ENCODE measurements at places on chromosomes 3 and 15. TPM values are rescaled to one million over a fixed set of nuclear protein-coding genes. Genes with fewer than 3 reads are reported as not detected.

CRYBG3 gene
- total RNA-seq = 28.5 TPM

PCNP gene
- 120 TPM for total RNA-seq

DNA sequence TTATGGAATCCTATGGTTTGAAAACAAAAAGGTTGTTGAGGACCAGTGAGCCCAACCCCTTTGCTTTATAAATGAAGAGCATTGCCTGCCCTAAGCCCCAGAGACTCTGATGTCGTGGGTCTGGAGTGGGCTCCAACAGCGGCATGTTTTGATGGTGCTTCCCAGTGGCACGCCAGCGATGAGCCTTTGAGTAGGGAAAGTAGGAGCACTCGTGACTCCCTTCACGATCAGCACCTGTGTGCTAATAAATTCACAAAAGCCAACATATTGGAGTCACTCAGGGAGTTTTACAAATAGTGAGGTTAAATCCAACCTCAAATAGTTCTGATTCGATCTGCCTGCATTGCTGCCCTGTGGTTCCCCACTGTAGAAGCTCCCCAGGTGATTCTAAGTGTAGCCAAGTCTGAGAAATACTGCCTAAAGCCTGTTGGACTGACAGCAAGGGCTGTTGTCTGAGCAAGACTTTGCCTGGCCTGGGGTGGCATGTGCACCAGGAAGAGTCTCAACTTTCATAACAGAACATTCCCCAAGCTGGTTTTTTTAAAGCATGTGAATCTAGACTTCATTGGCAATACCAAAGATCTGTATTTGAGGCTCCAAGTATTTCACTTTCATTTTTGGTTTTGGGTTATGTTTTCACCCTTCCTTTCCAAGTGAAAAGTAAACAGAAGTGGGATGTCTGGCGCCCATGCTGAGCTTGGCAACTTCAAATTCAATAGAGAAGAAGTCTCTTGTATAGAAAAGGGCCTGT lies 9.9 kb downstream of the CCR5 start:
- H3K36me3 ChIP-seq = no peaks in the 10 kb centered on the region
- no peaks in the 10 kb centered on the region for H3K27me3 ChIP-seq
- peak overlapping the region; percentile 57 for H3K27ac ChIP-seq
- DNase-seq = no peak
- peak overlapping the region; percentile 16 for H3K4me3 ChIP-seq

DNA sequence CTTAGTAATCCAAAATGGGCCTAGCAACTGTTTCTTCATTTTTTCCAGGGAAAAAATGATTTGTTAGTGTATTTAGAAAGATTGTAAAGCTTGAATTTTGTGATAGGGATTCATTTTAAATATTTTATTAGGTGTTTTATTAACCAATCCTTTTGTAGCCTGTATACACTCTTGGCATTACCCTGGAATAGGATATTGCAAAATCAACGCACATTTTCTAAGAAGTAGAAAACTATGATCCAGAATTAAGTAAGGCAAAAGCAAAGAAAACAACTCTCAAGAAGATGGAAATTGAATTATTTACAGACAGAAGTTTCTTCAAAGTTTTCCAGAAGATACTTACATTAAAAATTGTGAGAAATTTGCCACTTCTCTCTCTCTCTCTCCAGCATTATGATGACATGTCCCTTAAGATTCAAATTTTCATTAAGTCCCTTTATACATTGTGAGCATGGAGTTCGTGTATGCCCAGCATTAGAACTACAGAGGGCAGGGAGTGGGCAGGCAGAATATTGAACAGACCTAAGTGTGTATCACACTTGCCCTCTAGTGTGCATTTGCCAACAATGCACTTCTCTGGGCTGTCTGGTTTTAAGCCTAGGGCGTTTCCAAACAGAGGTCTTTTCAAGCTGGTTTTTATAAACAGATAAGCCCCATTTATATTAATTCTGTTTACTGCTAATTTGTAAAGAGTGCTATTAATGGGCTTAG lies 28.5 kb upstream of the CMSS1 start:
- H3K36me3 ChIP-seq = no peaks in the 10 kb centered on the region
- no peaks in the 10 kb centered on the region for H3K4me1 ChIP-seq
- H3K27me3 ChIP-seq = no peaks in the 10 kb centered on the region
- no peak for DNase-seq
- H3K4me3 ChIP-seq = no peak overlapping the region
- no peak overlapping the region for H3K27ac ChIP-seq

OXTR gene
- 105 TPM for total RNA-seq

DNA sequence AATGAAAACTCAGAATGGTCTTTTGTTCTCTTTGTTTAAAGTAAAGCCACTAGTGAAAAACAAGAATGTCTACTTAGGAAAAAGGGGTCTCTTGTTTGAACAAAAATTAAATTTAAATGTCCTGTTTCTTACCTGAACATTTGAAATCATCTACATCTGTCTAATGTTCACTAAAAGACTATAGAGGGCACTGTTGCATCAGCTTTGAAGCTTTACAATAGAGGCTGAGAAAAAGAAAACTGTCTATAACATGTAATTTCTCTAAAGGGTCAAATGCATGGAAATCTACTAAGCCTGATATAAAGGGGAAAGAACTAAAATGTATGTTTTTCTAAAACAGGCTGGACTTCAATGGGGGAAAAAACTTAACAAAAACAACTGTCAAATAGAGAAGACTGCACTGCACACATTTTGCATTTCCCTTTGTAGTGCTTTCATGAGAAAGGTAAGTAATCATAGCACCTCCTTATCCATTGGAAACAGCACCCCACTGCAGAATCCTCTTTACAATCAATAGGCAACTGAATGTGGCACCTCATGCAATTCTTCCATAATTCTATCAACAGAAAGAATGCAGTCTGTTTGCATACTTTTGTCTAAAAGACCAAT lies 26.3 kb downstream of the DPH6 start:
- H3K27me3 ChIP-seq = no peaks in the 10 kb centered on the region
- no peak overlapping the region for H3K27ac ChIP-seq
- no peak for DNase-seq
- no peaks in the 10 kb centered on the region for H3K36me3 ChIP-seq
- H3K4me1 ChIP-seq = no peaks in the 10 kb centered on the region
- H3K4me3 ChIP-seq = no peak overlapping the region

DNA sequence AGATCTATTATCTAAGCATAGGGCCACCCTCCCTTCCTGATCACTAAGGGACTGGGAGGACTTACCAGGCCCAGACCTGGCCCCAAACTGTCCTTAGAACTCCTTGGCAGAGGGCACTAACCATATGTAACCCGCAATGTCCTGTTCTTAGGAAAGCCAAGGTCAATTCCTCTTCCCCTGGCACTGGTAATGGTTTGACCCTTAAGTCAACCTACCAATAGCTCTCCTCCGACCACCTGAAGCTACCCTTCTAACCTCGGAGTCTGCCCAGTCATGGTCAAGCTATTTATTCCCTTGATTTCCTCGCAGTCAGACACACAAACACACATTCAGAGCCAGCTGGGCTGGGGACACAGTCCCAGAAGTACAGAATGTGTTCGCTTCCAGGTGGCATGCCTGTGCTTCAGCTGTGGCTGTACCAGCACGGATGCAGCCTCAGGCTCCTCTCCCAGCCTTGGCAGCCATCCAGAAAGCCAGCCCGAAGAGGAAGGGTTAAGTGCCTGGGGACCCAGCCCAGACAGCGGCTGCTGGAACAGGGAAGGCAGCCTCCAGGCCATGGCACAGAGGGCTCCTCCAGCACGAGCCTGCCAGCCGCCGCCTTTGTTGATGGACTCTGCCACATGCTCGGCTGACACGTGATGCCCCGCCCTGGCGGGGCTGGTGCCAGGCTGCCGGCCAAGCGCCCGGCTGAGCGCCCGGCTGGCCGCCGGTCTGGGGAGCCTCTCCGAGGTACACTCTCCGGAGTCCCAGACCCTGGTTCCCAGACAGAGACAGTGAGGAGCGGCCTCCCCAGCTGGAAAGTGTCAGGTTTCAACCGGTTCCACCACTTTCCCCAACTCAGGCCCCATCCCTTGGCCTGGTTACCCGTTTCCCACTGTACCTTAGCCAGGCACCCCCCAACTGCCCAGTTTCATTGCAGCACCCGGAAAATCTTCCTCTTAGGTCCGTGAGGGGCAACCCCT lies 5.5 kb downstream of the BMF start:
- DNase-seq = peak; percentile 96
- no peak overlapping the region for H3K4me3 ChIP-seq
- no peaks in the 10 kb centered on the region for H3K36me3 ChIP-seq
- H3K27ac ChIP-seq = peak overlapping the region; percentile 91
- H3K4me1 ChIP-seq = peaks cover 29% of the 10 kb centered on the region
- H3K27me3 ChIP-seq = no peaks in the 10 kb centered on the region

All from breast epithelium (tissue), 4 donors.